Left lobe of liver (tissue), 2 donors: ENCODE measurements at places on chromosomes 1 and 21. TPM values are rescaled to one million over a fixed set of nuclear protein-coding genes. Genes with fewer than 3 reads are reported as not detected.

DNA sequence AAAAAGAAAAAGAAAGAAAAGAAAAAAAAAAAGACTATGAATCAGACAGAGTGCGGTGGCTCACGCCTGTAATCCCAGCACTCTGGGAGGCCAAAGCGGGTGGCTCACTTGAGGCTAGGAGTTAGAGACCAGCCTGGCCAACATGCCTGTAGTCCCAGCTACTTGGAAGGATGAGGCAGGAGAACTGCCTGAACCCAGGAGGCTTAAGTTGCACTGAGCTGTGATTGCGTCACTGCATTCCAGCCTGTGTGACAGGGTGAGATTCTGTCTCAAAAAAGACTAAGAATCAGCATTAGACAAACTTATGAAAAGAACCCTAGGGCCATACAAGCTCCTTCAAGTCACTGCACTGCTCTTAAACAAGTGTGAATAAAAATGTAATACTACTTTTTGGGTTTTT lies 16.9 kb downstream of the PSMB4 start:
- no peak for DNase-seq

GRCh38 chr1:151855933-151856332 lies 2.4 kb upstream of the THEM5 start:
- no peak for DNase-seq

GRCh38 chr1:34684266-34684665 lies 70.6 kb upstream of the GJB5 start:
- DNase-seq: no peak

DNA sequence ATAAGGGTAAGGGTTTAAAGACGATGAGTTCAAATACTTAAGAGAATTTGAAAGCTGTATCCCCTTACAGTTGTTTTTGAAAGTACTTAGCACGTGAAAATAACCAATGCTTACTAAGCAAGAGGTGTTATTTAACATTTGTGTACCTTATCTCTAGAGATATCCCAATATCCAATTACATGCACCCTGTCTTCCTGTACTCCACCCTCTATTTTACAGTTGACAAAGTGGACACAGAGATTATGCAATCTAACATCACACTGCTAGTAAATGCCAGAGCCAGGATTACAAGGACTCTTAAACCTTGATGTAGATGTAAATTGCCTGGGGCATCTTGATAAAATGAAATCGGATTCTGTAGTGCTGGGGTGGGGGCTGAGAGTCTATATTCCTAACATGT lies 72.0 kb downstream of the GDAP2 start:
- no peak for DNase-seq

DNA sequence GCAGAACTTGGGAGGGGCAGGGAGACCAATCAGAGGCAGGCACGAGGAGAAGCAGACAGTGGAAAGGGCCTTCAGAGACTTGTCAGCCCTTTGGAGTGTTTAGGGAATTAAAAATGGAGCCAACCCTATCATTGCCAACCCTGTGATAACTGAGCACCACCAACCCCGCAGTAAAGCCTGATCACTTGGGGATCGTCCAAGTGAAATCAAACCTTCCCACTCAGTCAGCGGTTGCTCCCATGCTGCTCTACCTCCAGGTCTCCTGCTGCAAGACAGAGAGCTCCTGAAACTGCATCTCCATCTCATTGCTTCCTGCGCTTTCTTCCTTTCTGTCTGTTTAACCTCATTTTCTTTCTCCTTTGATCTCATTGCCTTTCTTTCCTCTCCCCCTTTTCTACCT lies 4.8 kb upstream of the ACKR1 start:
- DNase-seq: no peak

The PLA2G2C gene
- not detected for total RNA-seq

The ATG4C gene
- total RNA-seq: 5.3 TPM

The ADAMTSL4 gene
- 38.5 TPM for total RNA-seq
